ENCODE measurements at places on chromosomes 3 and 15.

DNA sequence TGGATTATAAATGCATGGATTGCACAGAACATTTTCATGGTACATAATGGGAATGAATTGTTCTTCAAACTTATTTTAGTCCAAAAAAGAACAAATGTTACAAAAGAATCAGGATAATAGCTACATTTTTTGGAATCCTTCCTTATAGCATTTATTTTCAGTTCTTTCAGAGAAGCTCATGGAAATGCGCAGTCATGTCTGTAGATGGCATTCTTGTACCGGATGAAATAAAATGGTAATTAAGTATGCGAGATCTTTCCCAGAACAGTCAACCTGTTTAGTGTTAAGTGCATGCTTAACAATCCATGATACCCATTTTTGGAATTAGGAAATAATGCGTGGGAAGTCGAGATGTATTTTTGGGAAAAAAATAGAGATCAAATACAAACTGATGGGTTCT, 38.2 kb upstream of the GOLGA8B start:
- DNase-seq, result no peak

GRCh38 chr15:71392861-71393283, 277.6 kb downstream of the THSD4 start:
- DNase-seq, result no peak

GRCh38 chr3:119098619-119099222, 47.2 kb upstream of the TEX55 start:
- DNase-seq, result peak; percentile 53

GRCh38 chr15:52438047-52438446, 90.6 kb downstream of the MYO5A start:
- no peak for DNase-seq

- DNase-seq, result no peak
Observed at GRCh38 chr3:50162034-50162883, 7.1 kb downstream of the SEMA3F start.

DNA sequence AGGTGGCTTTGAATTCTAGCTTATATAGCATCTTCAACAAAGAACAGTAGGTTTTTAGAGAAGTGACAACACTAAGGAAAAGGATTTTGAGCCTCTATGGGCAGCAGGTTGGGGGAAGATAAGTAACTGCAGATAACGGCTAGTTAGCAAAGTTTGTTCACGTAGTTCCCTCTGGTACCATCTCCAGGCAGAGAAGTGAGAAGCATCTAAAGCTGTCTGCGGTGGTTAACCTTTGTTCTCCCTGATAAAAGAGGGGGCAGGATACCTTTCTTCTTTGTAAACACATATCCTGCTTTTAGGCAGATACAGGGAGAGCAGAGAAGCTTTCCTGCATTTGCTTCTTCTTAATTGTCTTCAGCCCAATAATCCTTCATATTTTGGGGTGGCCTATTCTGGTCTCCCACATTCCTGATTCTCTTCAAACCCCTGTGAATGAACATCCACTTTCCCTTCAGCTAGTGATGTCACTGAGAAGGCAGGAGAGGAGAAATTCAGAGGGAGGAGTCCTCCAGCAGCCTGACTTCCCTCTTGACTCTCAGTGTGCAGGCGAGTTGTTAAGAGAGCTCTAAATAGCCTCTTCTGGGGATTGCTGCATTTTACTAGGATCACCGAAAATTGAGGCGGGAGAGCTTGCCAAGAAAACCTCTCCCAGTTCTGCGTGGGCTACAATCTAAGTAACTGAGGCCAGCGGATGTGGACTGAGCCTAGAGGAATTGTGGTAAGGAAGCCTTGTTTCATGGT, 393.7 kb upstream of the C2CD4B start:
- no peak for DNase-seq

- DNase-seq, result no peak
Observed at GRCh38 chr3:55540579-55540978, 53.5 kb upstream of the WNT5A start.

DNA sequence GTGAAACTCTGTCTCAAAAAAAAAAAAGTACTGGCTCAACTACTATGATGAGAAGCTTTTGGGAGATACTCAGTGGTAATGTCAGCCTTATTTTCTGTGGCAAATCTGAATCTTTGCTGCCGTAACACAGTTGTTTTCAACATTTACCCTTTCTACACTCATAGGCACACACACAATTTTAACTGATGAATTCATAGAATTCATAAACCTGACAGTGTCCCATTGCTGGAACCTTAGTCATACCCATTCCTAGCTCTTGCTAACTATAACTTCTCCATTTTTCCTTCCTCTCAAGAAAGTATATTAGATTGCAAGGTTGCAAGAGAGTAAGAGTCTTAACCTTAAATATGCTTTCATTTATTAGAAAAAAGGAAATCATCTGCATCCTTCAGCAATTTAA, 496.6 kb downstream of the FHIT start:
- DNase-seq, result no peak

DNA sequence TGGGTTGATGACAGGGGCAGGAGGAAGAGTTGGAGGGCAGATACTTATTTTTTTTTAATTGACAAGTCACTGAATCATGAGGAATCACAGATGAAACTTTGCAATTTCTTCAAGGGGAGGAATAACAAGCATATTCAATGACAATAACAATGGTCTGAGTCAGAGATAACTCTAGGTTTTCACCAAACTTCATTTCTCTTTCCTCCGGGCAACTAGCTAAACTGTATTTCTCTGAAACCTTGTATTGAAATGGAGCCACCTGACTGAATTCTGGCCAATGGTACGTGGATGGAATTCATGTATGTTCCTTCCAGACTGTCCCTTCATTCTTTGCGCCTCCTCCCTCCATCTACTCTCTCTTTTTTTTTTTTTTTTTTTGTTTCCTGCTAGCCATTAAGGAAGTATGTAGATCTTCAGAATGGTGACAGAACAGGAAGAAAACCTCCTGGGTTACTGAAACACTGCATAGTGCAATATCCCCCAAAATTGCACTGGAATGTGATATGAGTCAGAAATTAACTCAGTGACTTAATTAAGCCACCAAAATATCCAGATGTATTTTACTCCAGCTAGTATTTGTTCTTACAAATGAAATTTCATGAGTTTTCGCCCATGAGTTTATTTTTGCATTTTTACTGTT, 495.4 kb downstream of the OTOL1 start:
- DNase-seq, result no peak

GRCh38 chr15:97955529-97955928, 5.0 kb upstream of the ARRDC4 start:
- DNase-seq, result no peak

DNA sequence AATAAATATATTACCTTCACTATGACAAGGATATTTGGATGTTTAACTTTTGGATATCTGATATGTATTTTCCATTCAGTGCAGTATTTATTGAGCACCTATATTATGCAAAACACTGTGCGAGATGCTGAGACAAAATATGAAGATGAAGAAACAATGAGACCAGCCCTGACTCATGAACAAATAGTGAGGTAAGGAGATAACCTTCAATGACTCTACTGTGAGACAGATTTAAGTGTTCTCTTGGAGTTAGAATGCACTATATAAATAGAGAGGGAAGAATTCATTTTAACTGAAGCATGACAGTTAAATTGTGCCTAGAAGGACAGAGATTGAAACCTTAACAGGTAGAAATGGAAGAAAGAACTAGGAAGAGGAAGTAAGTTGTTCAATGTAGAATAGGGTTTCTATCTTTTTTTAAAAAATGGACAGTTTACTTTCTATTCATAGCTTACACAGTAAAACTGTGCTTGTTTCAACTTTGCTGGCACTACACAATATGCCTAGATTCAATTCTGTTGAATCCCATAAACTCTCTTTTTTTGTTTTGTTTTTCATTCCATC, 124.2 kb downstream of the ZBTB20 start:
- DNase-seq, result no peak

DNA sequence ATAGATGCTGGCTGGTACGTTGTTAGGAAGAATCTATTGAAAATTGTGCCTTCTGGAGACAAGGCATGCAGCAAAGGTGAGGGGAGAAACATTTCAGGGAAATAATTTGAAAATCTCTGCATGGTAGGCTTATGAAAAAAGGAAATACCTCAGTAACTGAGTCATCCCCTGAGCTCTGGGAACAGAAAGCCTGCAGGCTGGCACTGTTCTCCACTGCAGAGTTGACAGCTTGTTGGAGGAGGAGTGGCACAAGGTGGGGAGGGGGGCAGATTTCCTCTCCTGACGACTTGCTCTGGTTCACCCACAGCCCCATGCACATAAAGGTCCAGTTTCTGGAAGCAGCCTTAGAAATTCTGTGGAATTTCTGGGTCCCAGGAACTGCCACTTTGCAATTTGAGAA, 179.4 kb downstream of the ABHD5 start:
- DNase-seq, result no peak

DNA sequence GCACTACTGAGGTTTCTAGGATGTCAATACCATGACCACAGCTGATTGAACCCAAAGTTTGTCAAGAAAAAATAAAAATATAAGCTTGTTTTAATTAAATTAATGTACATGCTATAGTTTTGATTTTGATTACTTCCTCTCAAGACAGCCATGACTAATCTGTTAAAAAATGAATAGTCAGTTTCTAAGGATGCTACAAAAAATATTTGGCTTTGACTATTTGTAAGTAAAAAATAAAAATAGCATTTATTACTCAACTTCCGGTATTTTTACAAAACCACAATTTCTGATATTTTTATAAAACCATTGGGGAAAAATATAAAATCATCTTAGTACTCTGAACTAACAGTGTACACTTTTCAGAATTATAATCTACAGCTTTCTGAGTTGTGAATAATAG, 12.1 kb upstream of the TEX9 start:
- no peak for DNase-seq

DNA sequence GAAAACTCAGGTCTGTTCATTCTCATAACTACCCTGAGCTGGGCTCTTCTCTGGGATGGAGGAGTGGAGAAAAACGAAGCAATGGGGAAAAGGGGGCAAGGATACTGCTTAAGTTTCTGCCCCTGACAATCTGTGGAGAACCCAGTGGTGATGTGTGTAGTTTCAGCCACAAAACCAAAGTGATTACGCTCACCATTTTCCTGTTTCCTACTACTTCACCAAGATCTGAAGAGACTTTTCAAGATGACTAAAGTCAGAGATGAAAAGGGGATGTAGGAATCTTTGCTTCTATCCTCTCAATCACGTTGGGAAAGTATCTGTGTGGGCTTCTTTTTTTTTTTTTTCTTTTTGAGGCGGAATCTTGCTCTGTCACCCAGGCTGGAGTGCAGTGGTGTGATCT, 8.3 kb upstream of the UBE2E1 start:
- DNase-seq, result peak; percentile 43

- no peak for DNase-seq
Observed at GRCh38 chr3:32237670-32238452, 619 bp upstream of the CMTM8 start.

GRCh38 chr3:45596290-45596791, 1.8 kb downstream of the LIMD1 start:
- DNase-seq, result no peak

GRCh38 chr3:132001036-132001435, 33.8 kb downstream of the CPNE4 start:
- DNase-seq, result no peak

GRCh38 chr3:195729476-195730251, 8.9 kb downstream of the MUC20 start:
- DNase-seq, result no peak

DNA sequence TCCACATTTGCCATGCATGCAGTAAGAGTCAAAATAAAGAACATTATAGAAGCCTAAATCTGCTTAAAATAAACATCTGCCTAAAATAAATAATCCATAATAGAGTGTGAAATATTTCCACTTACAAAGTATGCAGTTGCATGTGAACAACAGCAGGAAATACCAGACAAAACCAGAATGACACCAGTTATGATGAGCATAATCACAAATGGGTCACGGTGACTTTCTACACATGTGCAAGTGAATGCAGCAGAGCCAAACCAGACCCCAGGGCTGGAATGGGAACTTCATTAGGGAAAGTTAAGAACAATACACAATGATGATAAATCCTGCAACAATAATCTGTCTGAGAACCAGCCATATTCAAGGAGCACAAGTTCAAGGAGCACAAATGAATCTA, 615.5 kb downstream of the ROBO2 start:
- no peak for DNase-seq

GRCh38 chr3:118863731-118864322, 170.8 kb downstream of the IGSF11 start:
- peak; percentile 9 for DNase-seq

GRCh38 chr3:36843065-36844051, 79.0 kb upstream of the DCLK3 start:
- DNase-seq, result peak; percentile 67

- no peak for DNase-seq
Observed at GRCh38 chr3:99929745-99930139, 112.1 kb downstream of the CMSS1 start.

DNA sequence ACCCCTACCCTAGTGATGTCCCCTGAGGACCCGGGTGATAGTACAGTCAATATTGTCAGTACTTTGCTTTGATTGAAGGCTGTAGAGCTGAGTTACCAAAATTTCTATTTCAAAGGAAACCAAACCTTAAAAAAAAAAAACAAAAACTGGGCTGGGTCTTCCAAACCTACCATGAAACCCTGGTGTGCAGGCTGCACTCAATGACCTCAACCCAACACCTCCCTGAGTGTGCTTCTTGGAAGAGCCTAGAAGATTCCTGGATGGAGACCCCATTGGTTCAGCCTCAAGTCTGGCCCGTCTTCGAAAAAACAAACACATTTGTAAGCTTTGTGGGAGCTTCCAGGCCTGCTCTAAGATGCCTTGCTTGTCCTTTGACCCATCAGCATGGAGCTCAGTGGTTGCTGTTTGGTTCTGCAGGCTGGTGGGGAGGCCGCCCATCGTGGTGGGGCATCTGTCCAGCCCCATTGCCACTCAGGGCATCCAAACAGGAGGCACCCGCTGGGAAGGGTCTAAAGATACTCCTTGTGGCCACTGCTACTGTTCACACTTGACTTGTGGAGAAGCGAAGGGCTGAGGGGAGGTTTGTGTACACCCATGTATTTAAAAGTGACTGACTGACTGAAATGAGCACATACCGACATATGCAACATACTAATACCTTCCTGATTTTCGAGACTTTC, 32.2 kb downstream of the CRTAP start:
- DNase-seq, result no peak

GRCh38 chr3:186514296-186515002, 29.7 kb downstream of the CRYGS start:
- DNase-seq, result peak; percentile 60

GRCh38 chr3:50415061-50415460, 55.7 kb upstream of the TMEM115 start:
- DNase-seq, result no peak

DNA sequence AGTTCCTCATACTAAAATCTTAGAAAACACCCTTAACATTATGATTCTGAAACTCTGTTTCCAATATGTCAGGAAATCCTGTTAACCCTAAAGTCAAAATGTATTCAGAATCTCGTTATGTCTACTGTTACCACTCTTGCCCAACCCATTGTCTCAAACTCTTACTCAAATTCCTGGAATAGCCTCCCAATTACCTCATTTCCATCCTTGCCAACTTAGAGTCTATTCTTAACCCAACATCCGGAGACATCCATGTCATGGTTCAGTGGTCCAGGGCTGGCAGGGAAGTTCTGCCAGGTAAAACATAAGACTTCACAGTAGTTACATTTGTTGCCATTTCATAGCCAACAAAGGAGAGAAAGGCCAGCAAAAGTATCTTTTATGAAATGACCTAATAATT, 593.9 kb downstream of the PYDC2 start:
- DNase-seq, result no peak

- DNase-seq, result no peak
Observed at GRCh38 chr15:51195459-51195858, 100.8 kb upstream of the TNFAIP8L3 start.

Measured in activated CD4-positive, alpha-beta T cell treated with anti-CD3 and anti-CD28 coated beads, Interleukin-2, Interleukin-4, amounts not matched to agents 100 ng/mL and 50 ng/mL, durations not matched to agents 16 hours and 8 hours (primary cell).